Endodermal cell (in vitro differentiated cells): ENCODE measurements at places on chromosomes 16 and 17. TPM values are rescaled to one million over a fixed set of nuclear protein-coding genes. Genes with fewer than 3 reads are reported as not detected.

- H3K36me3 ChIP-seq: no peaks in the 10 kb centered on the region
- DNase-seq: no peak
- no peaks in the 10 kb centered on the region for H3K27me3 ChIP-seq
- H3K4me1 ChIP-seq: no peaks in the 10 kb centered on the region
These were observed 24.5 kb upstream of the CIBAR2 start for GRCh38 chr16:85136702-85137322.

DNA sequence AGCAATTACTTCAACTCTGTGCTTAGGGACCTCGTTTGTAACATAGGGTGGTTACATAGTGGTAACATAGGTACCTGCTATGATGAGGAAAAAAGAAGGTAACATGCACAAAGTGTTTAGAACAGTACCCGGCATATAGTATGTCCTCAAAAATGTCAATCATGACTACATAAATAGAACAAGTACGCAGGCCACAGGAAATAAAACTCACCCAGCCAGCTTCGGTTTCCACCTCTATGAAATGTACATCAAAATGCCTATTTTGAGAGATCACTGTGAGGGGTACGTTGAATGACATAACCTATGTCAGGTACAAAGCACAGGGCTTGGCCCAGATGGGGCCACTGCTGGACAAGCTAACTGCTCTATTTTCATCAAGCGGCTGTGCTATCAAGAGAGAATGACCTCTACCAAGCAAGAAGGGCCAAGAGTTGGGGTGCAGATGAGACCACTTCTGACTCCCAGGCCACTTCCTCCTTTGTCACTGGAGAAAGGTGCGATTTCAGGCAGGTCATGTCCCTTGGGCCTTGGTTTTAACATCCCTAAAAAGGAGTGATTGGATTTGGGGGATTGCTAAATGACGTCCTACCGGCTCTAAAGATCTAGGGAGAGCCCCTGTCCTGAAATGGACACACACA lies 45.4 kb downstream of the WSB1 start:
- H3K4me3 ChIP-seq: peak overlapping the region; percentile 16
- H3K27me3 ChIP-seq: no peaks in the 10 kb centered on the region
- H3K4me1 ChIP-seq: peaks cover 3% of the 10 kb centered on the region

DRC3 gene
- total RNA-seq: 1.2 to 2.0 TPM (median 1.9 TPM) in 3 replicates

CACNG5 gene
- total RNA-seq: 0.95 and 1.8 TPM in 2 replicates

- DNase-seq: no peak
- no peak overlapping the region for H3K27ac ChIP-seq
- H3K4me1 ChIP-seq: no peaks in the 10 kb centered on the region
- H3K4me3 ChIP-seq: no peak overlapping the region
- H3K36me3 ChIP-seq: no peaks in the 10 kb centered on the region
- no peaks in the 10 kb centered on the region for H3K27me3 ChIP-seq
These were observed 358.1 kb downstream of the ZFHX3 start for GRCh38 chr16:72689851-72690250.
